Ammon's horn (tissue), 1 donor: ENCODE measurements at places on chromosomes 12 and 14.

DNA sequence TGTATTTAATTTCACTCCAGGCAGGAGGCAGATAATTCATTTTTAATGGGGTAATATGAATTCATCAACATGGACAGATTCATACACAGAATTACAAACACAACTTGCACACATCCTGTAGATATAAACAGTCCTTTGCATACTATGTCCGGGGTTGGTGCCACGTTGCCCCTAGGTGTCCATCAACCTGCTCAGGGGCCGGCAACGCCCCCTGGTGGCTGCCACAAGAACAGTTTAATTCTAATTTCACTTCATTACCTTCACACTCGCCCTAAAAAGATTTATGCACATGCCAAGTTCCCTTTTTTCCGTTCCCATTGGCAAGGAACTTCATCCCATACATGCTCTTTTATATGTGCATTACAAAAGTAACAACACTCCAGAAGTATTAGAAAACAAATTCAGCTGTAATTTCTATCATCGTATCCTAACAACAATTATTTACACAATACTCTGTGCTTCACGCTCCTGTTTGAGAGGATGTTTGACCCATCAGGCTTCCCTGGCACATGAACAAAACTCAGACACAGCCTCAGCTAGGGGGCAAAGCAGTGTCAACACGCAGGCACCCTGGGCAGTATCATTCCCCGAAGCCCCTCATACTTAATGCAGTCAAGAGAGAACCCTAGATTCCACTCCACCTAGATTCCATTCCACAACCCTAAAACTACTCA lies 15.5 kb downstream of the MANSC1 start:
- peak; percentile 51 for DNase-seq

DNA sequence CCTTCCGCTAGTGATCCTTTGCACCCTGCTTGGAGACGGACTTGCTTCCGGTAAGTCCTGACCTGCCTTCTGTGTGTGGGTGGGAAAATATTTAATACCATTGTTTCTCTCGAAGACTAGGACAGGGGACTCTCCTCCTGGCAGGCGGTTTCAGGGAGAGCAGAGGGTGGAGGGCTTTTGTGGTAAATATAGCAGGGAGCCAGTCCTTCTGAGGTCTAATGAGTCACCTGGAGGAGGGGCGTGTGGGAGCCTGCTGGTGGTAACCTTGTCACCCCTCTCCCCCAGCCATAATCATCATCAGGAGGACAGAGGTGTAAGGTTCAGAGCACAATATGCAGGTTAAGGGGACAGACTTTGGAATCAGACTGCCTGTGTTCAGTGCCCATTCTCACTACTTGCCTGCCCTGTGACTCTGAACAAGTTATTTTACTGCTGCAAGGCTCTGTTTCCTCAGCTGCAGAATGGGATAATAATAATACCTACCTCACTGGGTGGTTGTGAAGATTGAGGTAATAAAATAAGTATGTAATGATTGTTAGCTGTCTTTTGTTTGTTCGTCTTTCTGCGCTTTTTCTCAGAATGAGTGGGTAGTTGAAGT lies 47.4 kb downstream of the SUSD6 start:
- DNase-seq, result no peak

DNA sequence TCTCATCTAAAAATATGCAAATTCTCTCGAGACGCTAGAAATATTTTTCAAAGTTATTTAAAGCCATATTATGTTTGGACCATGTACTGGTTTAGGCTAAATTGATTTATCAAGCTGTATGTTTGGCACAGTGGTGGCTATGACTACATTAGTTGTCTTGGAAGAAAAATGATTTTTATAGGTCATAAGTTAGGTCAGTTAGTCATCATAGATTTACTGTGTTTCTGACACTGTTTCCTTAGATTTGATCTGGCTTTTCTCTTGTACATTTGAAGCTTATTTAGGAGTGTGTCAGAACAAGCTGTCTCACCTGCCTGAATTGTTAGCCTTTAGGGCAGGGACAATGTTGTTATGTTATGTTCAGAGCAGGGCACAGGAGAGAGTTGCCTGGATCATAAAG lies 161.1 kb upstream of the FBXO33 start:
- no peak for DNase-seq

DNA sequence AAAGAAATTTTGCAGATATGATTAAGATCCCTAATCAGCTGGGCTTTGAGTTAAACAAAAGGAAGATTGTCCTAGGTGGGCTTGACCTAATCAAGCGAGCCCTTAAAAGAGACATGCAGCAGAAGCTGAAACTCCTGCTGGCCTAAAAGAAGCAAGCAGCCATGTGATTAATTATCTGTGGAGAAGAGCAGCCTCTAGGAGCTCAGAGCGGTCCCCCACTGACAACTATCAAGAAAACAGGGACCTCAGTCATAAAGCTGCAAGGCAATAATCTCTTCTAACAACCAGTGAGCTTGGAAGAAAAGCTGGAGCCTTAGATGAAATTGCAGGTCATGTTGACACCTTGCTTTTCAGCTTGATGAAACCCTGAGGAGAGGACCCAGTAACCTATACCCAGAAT lies 288.9 kb upstream of the CLEC14A start:
- no peak for DNase-seq

GRCh38 chr14:101514136-101514535 lies 47.2 kb upstream of the DIO3 start:
- no peak for DNase-seq

DNA sequence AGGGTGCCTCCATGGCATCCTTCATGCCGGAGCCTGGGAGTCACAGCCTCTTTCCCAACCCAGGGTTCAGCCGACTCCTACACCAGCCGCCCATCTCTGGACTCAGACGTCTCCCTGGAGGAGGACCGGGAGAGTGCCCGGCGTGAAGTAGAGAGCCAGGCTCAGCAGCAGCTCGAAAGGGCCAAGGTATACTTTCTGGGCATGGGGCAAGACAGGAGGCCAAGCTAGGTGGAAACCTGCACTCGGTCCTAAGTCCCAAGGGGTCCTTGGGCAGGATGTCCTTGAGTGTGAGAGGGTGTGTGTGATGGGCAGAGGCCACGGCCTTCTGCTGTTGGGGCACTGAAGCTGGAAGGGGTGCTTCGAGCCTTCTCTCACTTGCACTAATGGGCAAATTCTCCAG lies 5.0 kb downstream of the CACNB3 start:
- no peak for DNase-seq

- DNase-seq, result no peak
These were observed 23.4 kb upstream of the MAP3K9 start for GRCh38 chr14:70832561-70833305.

GRCh38 chr14:55265197-55265596 lies 6.0 kb upstream of the FBXO34 start:
- no peak for DNase-seq

DNA sequence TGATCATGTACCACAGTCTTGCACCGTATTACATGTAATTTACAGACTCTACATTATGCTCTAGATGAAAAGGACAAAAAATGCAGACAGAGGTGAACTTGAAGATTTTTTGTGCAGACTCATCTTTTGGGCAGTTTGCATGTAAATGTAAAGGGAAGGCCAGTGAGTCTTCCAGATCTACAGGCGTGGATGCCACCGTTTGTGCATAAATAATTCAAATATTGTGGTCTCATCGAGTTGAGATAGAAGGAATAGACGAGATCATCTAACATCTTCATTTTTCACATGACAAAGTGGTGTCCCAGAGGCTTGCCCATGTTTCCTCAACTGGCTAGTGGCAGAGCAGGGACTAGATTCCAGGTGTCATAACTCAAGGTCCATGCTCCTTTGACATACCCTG lies 125.2 kb downstream of the ALX1 start:
- no peak for DNase-seq

- no peak for DNase-seq
These were observed 20.4 kb downstream of the DLK1 start for GRCh38 chr14:100747021-100747586.

DNA sequence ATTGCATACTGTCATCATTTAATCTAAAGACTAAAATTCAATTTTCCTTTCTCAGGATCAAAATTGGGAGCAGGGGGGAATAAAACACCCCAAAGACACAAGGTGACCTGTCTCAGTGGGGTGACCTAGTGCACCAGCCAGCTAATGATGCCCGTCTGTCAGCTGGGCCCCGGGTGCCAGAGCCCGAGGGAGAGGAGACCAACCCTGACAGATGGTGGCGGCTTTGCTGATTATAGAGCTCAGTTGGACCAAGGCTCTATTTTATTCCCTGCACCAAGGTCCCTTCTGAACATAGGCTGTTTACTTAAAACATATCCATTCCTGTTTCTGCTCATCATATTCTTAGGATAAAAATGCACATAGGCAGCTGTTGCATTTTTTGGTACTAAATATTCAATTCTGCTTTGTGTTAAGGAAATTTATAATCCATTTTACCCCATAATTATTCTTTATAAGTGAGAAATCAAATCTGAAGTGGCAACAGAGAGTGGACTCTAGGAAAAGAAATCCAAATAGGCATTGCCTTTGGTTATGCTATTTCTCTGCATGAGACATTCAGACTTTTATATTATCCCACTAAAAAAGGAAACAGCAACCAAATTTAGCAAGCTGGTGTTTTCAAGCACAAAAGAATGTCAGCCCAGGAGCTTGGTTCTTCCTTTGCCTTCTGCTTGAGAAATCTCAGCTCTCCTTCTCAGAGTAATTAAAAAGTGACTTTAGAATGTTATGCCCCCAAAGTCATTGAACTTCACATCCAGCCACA lies 96.8 kb upstream of the IFNG-AS1 start:
- DNase-seq, result no peak

GRCh38 chr14:59677771-59678231 lies 101.2 kb upstream of the CCDC175 start:
- peak; percentile 33 for DNase-seq

DNA sequence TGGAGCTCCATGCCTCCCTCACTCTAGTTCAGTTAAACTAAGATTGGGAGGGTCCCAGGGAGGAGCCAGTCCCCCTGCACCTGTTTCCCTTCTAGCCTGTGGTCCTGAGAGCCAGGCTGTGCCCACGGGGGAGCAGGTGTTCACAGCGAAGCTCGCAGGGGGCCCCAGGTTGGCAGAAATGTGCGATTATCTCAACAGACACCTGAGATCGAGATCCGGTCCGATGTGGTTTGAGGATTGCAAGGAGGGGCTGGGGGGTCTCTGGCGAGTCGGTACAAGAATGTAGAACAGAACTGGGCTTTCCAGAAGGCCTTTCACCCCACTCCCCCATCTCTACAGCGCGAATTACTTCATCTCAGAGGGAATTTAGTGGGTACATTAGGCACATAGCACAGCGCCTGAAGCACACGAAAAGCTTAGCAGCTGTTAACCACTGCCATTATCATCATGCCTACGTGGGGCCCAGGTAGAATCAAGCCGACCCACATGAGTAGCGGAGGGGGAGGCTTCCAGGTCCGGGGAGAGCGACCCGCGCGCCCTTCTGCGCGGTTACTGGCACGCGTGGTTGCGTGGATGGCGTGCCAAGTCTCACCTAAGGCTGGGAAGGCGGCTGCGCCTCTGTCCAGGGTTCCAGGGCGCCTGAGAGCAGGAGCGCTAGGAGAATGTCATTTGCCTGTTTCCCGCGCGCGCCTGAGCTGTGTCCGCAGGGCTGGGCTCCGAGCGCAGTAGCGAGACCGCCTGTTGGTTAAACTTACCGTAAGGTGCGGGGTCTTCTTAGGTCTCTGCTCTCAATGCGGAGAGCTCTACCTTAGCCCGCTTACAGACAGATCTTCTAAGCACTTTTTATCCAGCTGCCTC lies 1539.5 kb upstream of the TMEM132C start:
- no peak for DNase-seq

DNA sequence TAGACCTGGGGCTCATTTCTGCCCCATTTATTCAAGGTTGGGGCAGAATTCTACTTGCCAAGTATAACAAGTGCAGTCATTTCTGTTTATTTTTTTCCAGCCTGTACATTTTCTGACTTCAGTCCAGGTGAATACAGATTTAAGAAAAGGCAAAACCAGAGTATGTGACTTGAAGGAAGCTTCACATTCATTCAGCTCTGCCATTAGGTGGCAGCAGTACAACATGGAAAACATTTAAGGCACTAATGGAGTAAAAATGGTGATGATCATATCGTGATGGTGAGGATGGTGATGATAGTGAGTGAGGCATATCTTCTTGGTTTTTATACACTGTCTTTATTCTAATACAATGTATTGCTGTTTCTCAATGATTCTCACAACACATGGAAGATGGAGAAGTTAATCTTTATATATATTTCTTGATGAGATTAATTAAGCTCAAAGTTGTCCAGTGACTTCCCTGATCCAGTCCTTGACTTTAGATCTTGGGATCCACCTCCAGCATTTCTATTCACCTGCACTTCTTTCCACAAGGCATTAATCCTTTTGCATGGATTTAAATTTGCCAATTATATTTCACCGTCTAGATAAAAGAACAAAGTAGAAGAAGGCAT lies 176.7 kb upstream of the SEL1L start:
- peak; percentile 78 for DNase-seq

- DNase-seq, result peak; percentile 62
These were observed 227.4 kb downstream of the TMEM132D start for GRCh38 chr12:129676411-129676810.

DNA sequence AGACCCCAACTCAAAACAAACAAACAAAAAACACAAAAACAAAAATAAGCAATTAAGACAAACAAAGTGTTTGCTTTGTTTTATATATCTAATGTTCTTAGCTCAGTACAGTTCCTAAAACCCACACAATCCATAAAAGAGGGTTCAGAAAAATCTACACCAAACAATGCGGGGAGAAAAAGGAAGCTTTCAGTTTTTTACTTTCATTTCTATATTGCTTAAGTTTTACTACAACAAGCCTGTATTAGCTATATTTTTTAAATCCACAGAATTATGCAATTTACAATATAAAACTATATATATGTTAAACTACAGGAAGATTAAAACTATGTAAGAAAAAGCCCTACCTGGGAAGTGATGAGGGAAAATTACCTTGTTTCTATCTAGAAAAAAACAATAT lies 41.4 kb downstream of the CLIP1 start:
- no peak for DNase-seq

DNA sequence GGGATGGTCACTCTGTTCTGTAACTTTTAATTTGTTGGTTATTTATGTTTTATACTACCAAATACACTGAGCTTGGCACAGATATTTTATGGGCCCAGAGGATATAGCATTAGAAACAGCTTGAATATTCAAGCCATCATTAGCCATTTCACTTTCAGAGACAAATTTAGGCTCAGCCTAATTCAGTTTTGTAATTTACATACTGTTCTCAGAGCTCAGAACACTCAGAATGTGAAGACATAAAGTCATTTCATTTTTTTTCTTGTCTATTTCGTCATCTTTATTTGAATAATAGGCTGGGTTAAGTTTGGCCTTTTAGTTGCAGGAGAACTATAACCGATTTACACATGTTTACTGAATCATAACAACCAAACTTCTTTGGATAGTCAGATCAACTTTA lies 361.7 kb downstream of the SNAPC1 start:
- DNase-seq, result no peak

GRCh38 chr14:21192875-21193535 lies 37.1 kb upstream of the OR5AU1 start:
- DNase-seq, result no peak

GRCh38 chr12:113092607-113093408 lies 36.3 kb downstream of the DTX1 start:
- DNase-seq, result no peak

GRCh38 chr14:90726656-90727055 lies 89.6 kb downstream of the TTC7B start:
- peak; percentile 86 for DNase-seq

GRCh38 chr12:104340177-104340576 lies 36.6 kb downstream of the EID3 start:
- DNase-seq, result no peak
